Dermis microvascular lymphatic vessel endothelial cell (primary cell): ENCODE measurements at places on chromosomes 2 and 18. TPM values are rescaled to one million over a fixed set of nuclear protein-coding genes. Genes with fewer than 3 reads are reported as not detected.

The GYPC gene
- 377 and 661 TPM in 2 replicates for total RNA-seq

The AQP12A gene
- not detected in 2 replicates for total RNA-seq

The ANKRD30B gene
- total RNA-seq, result not detected in 2 replicates

The TWSG1 gene
- 33.6 and 41.5 TPM in 2 replicates for total RNA-seq

The ZNF396 gene
- total RNA-seq, result 0.51 and 0.63 TPM in 2 replicates

The AQP12B gene
- total RNA-seq, result not detected in 2 replicates

The MARCO gene
- not detected in 2 replicates for total RNA-seq

The LRRC30 gene
- total RNA-seq, result not detected in 2 replicates

The IL36G gene
- total RNA-seq, result not detected in 2 replicates

The ICA1L gene
- total RNA-seq, result 0.77 and 0.89 TPM in 2 replicates

The GREB1L gene
- 2.8 and 11.3 TPM in 2 replicates for total RNA-seq

The ALK gene
- total RNA-seq, result not detected in 2 replicates

The GPR75 gene
- 0.77 and 1.3 TPM in 2 replicates for total RNA-seq

The SLC9A2 gene
- not detected in 2 replicates for total RNA-seq

The GPR55 gene
- not detected in 2 replicates for total RNA-seq

The GRB14 gene
- 0.38 and 0.64 TPM in 2 replicates for total RNA-seq

The SLC11A1 gene
- under 0.01 and 0.13 TPM in 2 replicates for total RNA-seq

The IL18R1 gene
- 0.25 and 0.51 TPM in 2 replicates for total RNA-seq

The MOB4 gene
- 28.2 and 28.8 TPM in 2 replicates for total RNA-seq

The MALL gene
- 26.8 and 64.3 TPM in 2 replicates for total RNA-seq

The COLEC12 gene
- total RNA-seq, result 33.4 and 110 TPM in 2 replicates

The MYO7B gene
- 0.13 TPM in 2 replicates for total RNA-seq

The MYL1 gene
- not detected in 2 replicates for total RNA-seq

The COL5A2 gene
- total RNA-seq, result 37.0 and 37.6 TPM in 2 replicates

The LDLRAD4 gene
- 6.7 and 20.9 TPM in 2 replicates for total RNA-seq

The EPHA4 gene
- total RNA-seq, result 2.2 and 2.4 TPM in 2 replicates

The TSPYL6 gene
- not detected in 2 replicates for total RNA-seq

The DYNAP gene
- not detected in 2 replicates for total RNA-seq

The LCT gene
- not detected in 2 replicates for total RNA-seq

The FHL2 gene
- total RNA-seq, result 21.3 and 33.0 TPM in 2 replicates

The THSD7B gene
- not detected in 2 replicates for total RNA-seq

The MFSD6 gene
- 6.3 and 6.7 TPM in 2 replicates for total RNA-seq

The YES1 gene
- 149 and 207 TPM in 2 replicates for total RNA-seq

The TMSB10 gene
- total RNA-seq, result 5,305 and 8,615 TPM in 2 replicates

The SLC9A4 gene
- not detected in 2 replicates for total RNA-seq

The KIF1A gene
- total RNA-seq, result under 0.01 TPM in 2 replicates

The KCNF1 gene
- total RNA-seq, result 3.6 and 8.5 TPM in 2 replicates

The NGEF gene
- 0.39 TPM in 1 of 2 replicates, not detected in the other for total RNA-seq

The TMEM198 gene
- total RNA-seq, result not detected in 2 replicates

The WIPF1 gene
- 7.8 and 13.9 TPM in 2 replicates for total RNA-seq

The NT5DC4 gene
- total RNA-seq, result not detected in 2 replicates

The IER3IP1 gene
- 26.9 and 47.5 TPM in 2 replicates for total RNA-seq

The FBLN7 gene
- 1.5 and 6.6 TPM in 2 replicates for total RNA-seq

The TUBB8B gene
- total RNA-seq, result not detected in 2 replicates

The SP140 gene
- total RNA-seq, result 0.13 TPM in 1 of 2 replicates, not detected in the other

The STEAP3 gene
- 7.7 and 7.8 TPM in 2 replicates for total RNA-seq

The MYCN gene
- 3.2 and 7.2 TPM in 2 replicates for total RNA-seq

The CYTIP gene
- not detected in 2 replicates for total RNA-seq

The LYPD6B gene
- not detected in 2 replicates for total RNA-seq

The KIF3C gene
- 10.5 and 13.0 TPM in 2 replicates for total RNA-seq

The SP5 gene
- total RNA-seq, result not detected in 2 replicates

The NRBP1 gene
- 91.0 and 106 TPM in 2 replicates for total RNA-seq
